HS-5 (cell line): ENCODE measurements at places on chromosomes 4 and X.

- DNase-seq = no peak
These were observed 733.7 kb upstream of the FRG1 start for GRCh38 chr4:189206953-189207352.

GRCh38 chr4:36722986-36723385 lies 441.6 kb downstream of the DTHD1 start:
- no peak for DNase-seq

GRCh38 chrX:130173190-130173895 lies 1.6 kb downstream of the RAB33A start:
- DNase-seq = no peak

GRCh38 chr4:81449015-81449414 lies 22.7 kb downstream of the RASGEF1B start:
- DNase-seq = no peak

DNA sequence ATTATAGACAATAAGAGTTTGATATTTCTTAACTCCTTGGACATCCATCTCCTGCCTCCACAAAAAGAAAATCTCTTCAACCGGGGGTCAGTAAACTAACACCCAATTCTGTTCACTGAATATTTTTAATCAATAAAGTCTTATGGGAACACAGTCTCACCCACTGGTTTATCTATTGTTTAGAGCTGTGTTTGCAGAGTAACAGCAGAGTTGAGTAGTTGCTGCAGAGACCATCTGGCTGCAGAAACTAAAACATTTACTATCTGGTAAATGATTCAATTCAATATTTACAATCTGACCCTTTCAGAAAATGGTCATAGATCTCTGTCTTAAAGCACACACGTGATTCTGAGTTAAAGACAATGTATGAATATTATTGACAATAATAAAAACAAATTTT lies 94.0 kb downstream of the TMA16 start:
- DNase-seq = no peak

GRCh38 chrX:145533534-145533933 lies 284.1 kb upstream of the SLITRK2 start:
- DNase-seq = no peak

DNA sequence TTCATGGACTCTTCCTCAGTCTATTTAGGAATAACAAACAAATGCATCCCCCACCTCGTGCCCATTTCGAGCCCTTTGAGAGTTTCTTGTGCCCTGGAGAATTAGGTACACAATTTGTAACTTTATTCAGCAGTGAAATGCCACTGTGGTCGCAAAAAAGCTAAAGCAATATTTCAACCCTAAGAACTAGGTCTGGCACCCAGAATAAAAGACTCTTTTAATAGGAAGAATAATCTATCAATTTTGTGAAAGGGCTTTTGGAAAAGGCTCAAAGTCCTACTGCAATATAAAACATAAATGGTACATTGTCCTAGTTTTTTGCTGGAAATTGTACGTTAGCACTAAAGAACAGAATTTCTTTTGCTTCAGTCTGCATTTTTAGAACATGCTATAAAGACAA lies 304.6 kb upstream of the TENM3 start:
- no peak for DNase-seq

DNA sequence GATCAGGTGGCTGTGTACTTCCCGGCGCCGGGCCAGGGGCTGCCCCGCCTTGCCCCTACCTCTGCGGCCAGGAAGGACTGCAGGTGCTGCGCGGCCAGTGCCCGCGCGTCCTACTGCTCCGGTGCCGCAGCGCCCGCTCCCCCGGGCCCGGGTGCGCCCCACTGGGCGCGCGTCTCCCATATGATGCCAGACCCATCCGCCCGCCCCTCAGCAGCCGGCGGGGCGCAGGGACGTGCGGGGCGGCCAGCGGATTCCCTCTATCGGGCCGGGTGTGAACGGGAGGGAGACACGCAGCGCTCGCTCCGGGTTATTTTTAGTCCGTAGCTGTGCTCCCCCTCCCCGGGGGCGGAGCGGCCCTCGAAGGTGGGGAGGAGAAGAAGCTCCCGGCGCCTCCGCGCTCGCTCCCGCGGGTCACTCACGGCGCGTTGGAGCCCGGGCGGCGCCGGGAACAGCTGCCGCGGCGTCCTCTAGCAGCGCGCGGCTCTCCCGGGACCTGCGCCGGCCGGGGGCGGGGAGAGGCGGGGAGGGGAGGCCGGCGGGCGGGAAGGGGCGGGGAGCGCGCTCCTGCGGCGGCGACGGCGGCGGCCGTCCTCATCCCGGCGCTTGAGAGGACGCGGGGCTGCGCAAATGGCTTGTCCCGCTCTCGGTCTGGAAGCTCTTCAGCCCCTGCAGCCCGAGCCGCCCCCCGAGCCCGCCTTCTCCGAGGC lies 103.6 kb downstream of the UCHL1 start:
- DNase-seq = no peak

DNA sequence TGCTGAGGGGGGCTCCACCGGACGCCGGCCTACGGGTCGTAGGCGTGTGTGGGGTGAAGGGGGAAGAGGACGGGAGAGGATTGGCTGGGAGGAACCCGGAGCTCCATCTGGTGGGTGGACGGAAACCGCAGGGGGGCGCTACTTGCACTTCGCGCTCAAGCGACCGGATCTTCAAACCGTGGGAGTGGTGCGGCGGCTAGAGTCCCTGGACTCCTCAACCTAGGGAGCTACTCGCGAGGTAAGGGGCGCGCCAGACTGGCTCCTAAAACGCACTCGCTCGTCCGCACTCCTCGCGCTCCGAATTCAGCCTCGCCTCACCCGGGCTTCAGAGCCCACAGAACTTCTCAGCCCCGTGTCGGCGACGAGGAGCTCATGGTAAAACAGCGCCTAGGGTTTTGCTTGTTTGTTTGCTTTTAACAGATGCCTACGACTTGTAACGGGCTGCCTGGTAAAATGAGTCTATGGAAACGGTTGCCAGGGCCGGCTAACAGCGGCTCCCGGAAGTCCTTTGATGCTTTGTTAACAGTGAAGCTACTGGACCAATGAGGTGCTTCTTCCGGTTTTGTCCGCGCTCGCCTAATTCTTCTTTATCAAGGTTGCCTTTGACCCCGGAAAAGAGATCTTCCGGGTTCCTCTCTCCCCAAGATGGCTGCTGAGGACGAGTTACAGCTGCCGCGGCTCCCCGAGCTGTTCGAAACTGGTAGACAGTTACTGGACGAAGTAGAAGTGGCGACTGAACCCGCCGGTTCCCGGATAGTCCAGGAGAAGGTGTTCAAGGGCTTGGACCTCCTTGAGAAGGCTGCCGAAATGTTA lies at the start of gene IGBP1:
Gene IGBP1, plus strand, starts transcription at position 145 of the 813 bp plus-strand sequence. Its CDS starts 501 bp downstream, at position 646.
- peak; percentile 53 for DNase-seq

DNA sequence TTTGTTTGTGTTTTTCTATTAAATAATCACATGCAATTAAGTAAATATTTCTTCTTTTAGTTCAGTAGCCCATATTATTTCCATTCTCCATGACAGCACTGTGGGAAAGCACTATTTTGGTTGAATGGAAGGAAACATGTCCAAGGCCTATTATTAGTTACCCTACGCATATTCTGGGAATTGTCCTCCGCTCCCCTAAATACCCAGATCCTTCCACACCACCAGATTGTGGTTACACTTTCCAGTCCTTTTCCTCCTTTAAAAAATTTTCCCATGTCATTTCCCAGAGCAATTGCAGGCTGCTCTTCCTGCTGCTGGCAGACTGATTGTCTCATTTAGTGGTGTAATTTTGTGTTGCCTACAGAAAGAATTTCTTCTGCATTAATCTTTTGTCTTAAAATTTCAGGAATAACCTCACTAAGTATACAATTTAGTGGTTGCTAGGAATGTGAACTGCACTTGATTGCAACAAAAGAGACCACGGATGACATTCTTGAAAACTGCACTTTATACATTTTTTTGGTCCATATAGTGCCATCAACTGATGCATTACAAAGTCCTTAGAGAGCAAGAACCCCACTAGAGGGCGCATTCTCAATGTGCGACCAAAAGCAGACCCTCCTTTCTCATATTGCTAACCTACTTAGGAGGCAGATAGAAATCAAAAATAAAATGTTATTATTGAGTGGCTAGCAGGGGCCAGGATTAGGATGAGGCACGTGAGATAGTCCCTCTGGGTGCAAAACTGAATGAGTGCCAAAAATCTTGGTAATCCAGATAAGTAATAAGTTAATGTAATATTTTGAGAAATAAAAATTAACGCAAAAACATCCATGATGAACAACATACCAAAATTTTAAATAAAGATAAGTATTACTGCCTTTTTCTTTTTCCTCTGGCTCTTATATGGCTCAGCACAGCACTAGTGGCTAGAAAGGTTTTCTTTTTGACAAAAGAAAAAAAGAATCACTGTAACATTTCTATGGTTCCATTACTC lies 98.8 kb upstream of the IQCM start:
- DNase-seq = peak; percentile 19

DNA sequence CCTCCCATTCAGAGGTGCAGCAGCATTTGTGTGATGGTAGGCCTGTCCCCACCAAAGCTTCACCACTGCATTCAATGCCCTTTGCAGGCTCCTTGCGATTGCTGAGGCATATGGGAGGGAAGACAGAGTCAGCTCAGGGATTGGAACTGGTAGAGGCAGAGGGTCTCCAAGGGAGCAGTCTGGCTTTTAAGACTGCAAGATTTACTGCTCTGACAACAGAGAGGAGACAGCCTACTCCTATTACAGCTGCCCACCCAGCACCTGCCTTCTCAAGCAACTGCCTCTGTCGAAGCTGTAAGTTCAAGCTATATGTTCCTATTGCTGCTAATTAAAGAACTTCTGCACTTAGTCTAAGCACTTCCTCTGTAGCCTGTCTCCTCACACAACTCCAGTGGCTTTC lies 481.8 kb downstream of the FGF13 start:
- DNase-seq = no peak

- DNase-seq = no peak
These were observed 1.3 kb upstream of the ATP10D start for GRCh38 chr4:47483745-47484144.

DNA sequence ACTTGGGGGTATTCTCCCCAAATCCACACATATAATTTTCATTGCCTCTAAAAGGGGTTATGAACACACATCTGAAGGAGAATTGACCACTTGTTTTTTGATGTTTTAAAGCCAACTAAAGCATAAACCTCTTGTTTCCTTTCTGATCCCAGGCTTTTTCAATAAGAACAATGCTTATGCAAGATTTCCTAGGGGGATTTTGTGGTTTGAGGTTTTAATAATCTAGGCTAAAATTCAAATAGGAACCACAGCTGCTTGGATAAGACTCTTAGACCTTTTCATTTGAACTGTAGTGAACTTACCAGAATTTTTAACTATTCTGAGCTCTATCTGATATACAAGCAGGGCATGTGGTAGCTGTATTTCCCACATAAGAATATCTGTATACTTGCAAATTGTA lies 651.1 kb downstream of the ANKRD50 start:
- no peak for DNase-seq
